ENCODE measurements at places on chromosomes 5 and 9. TPM values are rescaled to one million over a fixed set of nuclear protein-coding genes. Genes with fewer than 3 reads are reported as not detected.
A peak's percentile ranks its signal among the peaks of the same experiment; 100 is the strongest.

DNA sequence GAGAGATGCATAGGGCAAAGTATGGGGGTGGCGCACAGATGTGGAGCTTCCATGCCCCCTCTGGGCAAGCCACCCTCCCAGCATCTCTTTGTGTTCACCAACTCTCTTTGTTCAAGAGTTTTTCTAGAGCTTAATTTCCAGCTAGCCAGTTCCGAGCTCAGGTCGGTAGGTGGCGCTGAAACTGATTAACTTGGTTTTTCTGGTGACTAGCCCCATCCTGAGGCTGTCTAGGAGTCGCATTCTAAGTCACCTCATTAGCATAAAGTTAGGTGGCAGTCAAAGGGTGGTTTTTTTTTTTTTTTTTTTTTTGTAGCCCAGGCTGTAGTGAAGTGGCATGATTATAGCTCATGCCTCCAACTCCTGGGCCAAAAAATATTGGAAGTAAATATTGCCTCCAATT, 476.4 kb downstream of the KDM4C start:
- no peaks in the 10 kb centered on the region for H3K4me1 ChIP-seq
- H3K27me3 ChIP-seq, result peaks cover 3% of the 10 kb centered on the region
- H3K4me3 ChIP-seq, result no peak overlapping the region
- DNase-seq, result peak; percentile 22

- peaks cover 6% of the 10 kb centered on the region for H3K4me1 ChIP-seq
- no peak overlapping the region for H3K4me3 ChIP-seq
- peak; percentile 76 for DNase-seq
- no peak overlapping the region for H3K27ac ChIP-seq
Observed at GRCh38 chr9:105444130-105444529, 3.7 kb upstream of the FSD1L start.

DNA sequence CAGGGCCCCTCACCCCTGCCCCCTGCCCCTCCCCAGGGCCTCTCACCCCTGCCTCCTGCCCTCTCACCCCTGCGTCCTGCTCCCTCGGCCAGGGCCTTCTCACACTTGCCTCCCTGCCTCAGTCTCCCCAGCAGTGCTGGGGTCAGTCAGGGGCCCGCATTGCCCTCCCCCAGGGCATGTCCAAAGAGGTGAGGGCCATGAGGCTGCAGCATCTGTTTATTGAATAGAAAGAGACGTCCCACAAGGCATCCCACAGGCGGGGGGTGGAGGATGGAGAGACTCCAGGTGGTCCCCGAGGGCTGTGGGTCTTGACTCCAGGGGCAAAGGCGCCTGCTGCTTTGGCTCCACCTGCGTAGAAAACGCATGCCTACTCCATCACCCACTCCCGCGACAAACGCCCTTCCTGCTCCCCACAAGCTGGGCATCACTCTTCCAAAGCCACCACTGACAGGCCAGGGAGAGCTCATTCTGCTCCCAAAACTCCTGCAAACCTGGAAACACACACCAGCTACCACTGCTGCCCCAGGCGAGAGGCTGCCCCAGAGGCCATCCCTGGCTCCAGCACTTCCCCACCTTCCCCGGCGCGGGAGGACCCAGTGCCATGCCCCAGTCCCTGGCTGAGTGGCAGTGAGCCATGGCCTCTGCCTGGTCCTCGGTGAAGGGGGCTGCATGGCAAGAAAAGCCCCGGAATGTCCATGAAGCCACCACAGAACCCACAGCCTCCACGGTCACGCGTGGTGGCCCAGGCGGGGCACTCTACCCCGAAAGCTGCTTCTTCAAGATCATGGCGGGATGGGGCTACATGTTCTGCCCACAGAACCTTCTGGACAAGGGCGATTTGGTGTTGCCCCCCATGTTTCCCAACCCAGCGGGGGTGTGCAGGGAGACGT, 1.6 kb upstream of the LCN8 start:
- H3K27me3 ChIP-seq, result no peaks in the 10 kb centered on the region
- H3K4me1 ChIP-seq, result no peaks in the 10 kb centered on the region
- no peaks in the 10 kb centered on the region for H3K36me3 ChIP-seq
- no peak for DNase-seq

GRCh38 chr9:98191671-98192502, 550 bp downstream of the CORO2A start:
- H3K4me1 ChIP-seq, result peaks cover 3% of the 10 kb centered on the region
- no peak for DNase-seq
- H3K36me3 ChIP-seq, result no peaks in the 10 kb centered on the region

- peaks cover 14% of the 10 kb centered on the region for H3K27me3 ChIP-seq
- no peak overlapping the region for H3K4me3 ChIP-seq
- H3K4me1 ChIP-seq, result peaks cover 11% of the 10 kb centered on the region
- DNase-seq, result no peak
Observed at GRCh38 chr9:114499941-114500696, 5.2 kb downstream of the WHRN start.

DNA sequence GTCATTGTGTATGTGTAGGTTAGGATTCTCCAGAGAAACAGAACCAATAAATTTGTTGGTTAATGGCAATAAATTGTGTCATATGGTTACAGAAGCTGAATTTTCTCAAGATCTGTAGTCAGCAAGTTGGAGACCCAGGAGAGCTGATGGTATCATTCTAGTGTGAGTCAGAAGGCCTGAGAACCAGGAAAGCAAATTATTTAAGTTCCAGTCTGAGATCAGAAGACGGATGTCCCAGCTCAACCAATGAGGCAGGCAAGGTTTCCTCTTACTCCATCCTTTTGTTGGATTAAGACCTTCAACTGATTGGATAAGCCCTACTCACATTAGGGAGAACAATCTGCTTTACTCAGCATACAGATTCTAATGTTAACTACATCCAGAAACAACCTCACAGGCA, 656.3 kb downstream of the ANXA1 start:
- no peak for DNase-seq
- H3K4me1 ChIP-seq, result no peaks in the 10 kb centered on the region
- no peaks in the 10 kb centered on the region for H3K36me3 ChIP-seq
- H3K4me3 ChIP-seq, result no peak overlapping the region
- no peak overlapping the region for H3K27ac ChIP-seq
- no peaks in the 10 kb centered on the region for H3K27me3 ChIP-seq

- H3K27ac ChIP-seq, result no peak overlapping the region
- no peak overlapping the region for H3K4me3 ChIP-seq
- no peak for DNase-seq
- H3K27me3 ChIP-seq, result no peaks in the 10 kb centered on the region
- peaks cover 84% of the 10 kb centered on the region for H3K36me3 ChIP-seq
Observed at GRCh38 chr5:885529-885928, 7.1 kb downstream of the BRD9 start.

The PCDHGA4 gene
- total RNA-seq, result 5.4 TPM

The GLDC gene
- 0.83 TPM for total RNA-seq

All from IMR-90 (cell line).